CD8-positive, alpha-beta memory T cell (primary cell): ENCODE measurements at places on chromosomes 2 and 18.

GRCh38 chr2:66982766-66983165 lies 414.4 kb upstream of the ETAA1 start:
- no peak for DNase-seq

GRCh38 chr2:127071901-127072328 lies 35.0 kb downstream of the BIN1 start:
- DNase-seq, result no peak

DNA sequence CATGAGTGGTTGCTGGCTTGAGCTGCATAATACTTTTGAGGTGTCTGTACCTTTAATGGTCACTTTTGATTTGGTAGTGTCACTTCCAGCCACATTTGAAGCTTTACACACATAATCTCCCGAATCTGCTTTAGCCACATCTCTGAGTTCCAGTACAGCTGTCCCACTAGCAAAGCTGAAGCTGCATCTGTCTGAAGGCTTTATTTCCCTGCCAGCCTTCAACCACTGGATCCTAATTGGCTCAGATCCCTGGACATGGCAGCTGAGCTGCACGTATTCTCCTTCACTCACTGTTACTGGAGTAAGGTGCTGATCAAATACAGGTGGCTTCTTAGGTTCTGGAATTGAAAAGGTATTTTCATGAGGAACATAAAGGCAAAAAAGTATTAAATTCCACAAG lies 99.7 kb downstream of the TTN start:
- DNase-seq, result no peak

GRCh38 chr2:17245906-17246305 lies 272.3 kb downstream of the RAD51AP2 start:
- DNase-seq, result no peak

DNA sequence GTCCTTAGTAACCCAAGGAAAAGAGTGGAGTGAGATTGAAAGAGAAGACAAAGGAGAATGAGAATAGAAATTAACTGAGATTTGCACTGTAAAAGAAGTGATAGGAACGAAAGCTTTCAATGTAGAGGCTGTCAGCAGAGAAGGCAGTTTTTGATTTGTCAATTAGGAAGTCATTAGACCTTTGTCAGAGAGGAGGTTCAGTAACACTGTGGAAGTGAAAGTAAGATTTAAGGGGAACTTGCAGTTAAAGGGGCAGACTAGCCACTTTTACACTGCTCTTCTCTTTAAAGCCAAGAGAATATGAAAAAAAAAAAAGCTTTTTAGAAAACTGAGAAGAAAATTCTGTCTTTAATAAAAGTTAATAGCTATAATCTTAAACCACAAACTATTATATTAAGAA lies 11.5 kb upstream of the KYNU start:
- no peak for DNase-seq
